ENCODE measurements at places on chromosomes 16 and 17.

GRCh38 chr17:12789075-12789480 is 220 bp upstream of the ARHGAP44 start:
- no peak for DNase-seq

- peak; percentile 2 for DNase-seq
Measured at GRCh38 chr16:73956587-73957494, 339.8 kb upstream of the PSMD7 start.

- DNase-seq = peak; percentile 65
Measured at GRCh38 chr16:77212741-77213541, 13.7 kb downstream of the SYCE1L start.

- DNase-seq = no peak
Measured at GRCh38 chr16:27431773-27432532, 30.0 kb downstream of the IL21R start.

GRCh38 chr16:81804134-81804610 is 25.1 kb downstream of the PLCG2 start:
- DNase-seq = no peak

- no peak for DNase-seq
Measured at GRCh38 chr16:48459167-48459566, 74.0 kb upstream of the SIAH1 start.

DNA sequence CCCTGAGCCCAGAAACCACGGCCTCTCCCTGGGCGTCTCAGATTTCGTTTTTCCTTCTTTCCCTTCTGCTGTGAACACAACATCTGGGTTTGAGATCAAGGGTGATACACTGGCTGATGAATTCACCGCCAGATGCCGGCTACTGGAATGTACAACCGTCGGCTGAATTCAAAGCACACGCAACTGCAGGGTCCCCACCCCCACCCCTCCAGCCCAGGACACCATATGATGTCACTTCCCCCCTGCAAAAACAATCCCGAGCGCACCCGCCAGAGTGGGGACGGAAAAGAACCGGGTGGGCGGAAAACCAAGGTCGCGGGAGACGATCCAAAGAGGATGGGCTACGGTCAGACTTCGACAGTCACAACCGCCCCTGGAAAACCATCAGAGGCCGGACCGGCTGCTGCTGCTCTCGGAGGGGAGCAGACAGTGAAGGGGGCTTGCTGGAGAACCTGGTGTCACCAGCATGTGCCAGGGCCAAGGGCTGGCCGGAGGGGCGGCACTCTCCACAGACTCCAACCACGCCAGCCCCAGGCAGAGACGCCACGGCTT is 23.3 kb downstream of the CEP295NL start:
- DNase-seq = peak; percentile 28

GRCh38 chr17:13642188-13642587 is 40.5 kb upstream of the HS3ST3A1 start:
- DNase-seq = no peak

- DNase-seq = no peak
Measured at GRCh38 chr17:54948380-54948779, 20.1 kb downstream of the COX11 start.

Measured in CD4-positive, alpha-beta T cell treated with Interleukin-6 at 100 ng/mL for 8 hours (primary cell).